ENCODE measurements at places on chromosomes 11 and 22. TPM values are rescaled to one million over a fixed set of nuclear protein-coding genes. Genes with fewer than 3 reads are reported as not detected.

DNA sequence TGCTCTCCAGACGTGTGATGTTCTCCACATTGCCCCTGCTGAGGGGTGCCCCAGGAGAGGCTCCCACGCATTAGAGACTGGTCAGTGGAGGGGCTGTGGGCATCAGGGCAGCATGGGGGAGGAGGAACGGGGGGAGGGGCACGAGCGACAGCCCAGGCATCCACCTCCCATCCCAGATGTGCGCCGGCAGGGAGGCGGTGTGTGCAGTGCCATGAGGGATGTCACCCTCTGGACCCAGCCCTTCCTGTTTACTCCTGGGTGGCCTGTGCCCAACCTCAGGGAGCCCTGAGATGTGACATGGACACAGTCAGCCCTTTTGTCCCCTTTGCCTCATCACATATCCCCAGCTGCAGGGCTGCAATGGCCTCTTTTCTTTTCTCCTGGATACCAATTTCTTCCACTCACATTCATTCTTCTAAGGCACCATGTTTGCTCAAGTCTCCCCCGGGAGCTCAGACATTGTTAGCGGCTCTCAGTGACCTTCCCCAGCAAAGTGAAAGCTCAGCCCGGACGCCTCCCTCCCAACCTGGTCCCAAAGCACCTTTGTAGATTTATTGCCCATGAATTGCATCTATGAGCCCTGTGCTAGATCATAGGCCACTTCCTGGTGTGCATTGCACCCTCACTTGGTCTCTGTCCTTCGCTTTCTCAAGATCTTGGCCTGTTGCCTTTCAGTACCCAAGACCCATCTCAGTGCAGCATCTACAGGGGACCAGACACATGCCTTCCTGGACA, 150.6 kb downstream of the CEP164 start:
- no peak for DNase-seq

The ASRGL1 gene
- polyA plus RNA-seq = 53.7 TPM

- DNase-seq = peak; percentile 66
Observed at GRCh38 chr11:313787-314553, at the start of gene IFITM1. IFITM1 (plus strand) TSS chr11:314040; CDS start chr11:314171, 131 bp downstream.

The RAG2 gene
- polyA plus RNA-seq = 0.65 TPM

The C11orf87 gene
- polyA plus RNA-seq = 0.32 TPM

DNA sequence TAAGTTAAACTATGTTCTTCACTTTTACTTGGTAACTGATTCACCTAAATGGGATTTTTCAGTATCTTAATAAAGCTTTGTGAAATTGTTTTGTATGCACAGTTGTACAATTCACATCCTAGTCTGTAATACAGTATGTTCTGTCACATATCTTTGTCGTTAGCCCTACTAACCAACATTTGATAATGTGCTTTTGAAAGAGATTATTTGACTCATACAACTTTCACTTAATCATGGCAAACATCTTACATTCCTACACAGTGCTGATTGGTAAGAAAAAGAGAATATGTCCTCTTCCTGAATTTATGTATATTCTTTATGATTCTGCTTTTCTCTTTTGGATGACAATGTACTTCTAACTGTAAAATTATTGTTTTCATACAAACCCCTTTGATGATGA, 234.5 kb downstream of the METTL15 start:
- DNase-seq = no peak

DNA sequence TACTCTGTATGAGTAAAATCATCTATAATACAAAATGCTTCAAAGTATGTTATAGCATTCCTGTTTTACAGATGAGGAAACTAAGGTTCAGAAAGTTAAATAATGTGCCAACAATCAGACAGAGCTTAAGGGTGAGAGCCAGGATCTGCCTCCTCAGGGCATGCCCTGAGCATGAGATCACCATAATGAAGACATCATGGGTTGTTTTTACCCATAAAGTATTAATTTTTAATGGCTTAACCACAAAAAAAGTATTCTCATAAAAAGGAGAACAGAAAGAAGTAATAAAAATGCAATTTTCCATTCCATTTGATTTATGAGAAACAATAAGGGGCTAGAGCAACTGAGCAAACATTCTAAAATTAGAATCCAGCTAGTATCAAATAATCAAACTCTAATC, 534.3 kb upstream of the ARHGAP42 start:
- DNase-seq = no peak

- no peak for DNase-seq
Observed at GRCh38 chr11:31922450-31922849, 111.3 kb upstream of the PAX6 start.

Measured in left renal pelvis (tissue), 4 donors.